Upper lobe of right lung (tissue), 1 donor: ENCODE measurements at places on chromosomes 16 and 17. TPM values are rescaled to one million over a fixed set of nuclear protein-coding genes. Genes with fewer than 3 reads are reported as not detected.

DNA sequence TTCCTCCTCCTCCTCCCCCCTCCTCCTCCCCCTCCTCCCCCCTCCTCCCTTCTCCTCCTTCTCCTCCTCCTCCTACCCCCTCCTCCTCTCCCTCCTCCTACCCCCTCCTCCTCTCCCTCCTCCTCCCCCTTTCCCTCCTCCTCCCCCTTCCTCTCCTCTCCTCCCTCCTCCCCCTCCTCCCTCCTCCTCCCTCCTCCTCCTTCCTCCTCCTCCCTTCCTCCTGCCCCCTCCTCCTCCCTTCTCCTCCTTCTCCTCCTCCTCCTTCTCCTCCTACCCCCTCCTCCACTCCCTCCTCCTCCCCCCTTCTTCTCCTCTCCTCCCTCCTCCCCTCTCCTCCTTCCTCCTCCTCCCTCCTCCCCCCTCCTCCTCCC, 6.6 kb upstream of the PDP2 start:
- no peaks in the 10 kb centered on the region for H3K27me3 ChIP-seq
- no peak overlapping the region for H3K4me3 ChIP-seq
- H3K27ac ChIP-seq, result no peak overlapping the region
- peaks cover 15% of the 10 kb centered on the region for H3K4me1 ChIP-seq
- no peak for DNase-seq

DNA sequence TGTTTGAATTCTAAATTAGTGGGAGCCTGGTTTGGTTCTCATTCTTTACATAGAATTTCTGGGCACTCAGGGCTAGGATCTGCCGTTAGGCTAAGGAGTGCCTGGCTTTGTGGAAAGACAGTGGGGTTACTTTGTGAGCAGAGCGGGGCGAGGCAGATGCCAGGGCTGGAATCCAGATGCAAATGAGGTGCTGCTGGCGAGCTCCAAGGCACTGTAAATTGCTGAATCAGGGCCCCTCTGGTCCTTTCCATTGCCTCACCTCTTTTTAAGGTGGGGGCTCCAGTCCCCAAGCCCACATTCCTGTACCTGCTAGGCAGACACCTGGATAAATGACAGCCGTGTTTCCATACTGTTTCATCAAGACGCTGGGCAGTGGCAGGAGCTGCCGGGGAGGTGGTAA, 33.8 kb downstream of the PIPOX start:
- H3K4me3 ChIP-seq, result no peak overlapping the region
- DNase-seq, result no peak
- H3K27ac ChIP-seq, result no peak overlapping the region
- peaks cover 28% of the 10 kb centered on the region for H3K36me3 ChIP-seq

DNA sequence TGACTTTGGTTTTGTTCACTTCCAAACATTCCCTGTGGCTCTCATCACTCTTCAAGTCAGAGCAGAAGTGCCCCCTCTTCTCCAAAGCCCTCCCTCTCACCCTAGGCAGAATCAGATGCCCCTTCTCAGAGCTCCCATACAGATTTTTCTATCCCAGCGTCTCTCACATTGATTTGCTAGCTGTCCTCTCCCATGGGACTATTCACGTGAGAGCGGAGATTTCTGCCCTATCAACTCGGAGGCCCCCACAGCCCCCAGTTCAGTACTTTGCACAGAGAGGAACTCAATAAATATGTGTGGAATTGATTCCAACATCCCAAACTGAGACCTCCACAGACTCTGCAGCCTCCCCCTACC, 182.6 kb downstream of the C16orf78 start:
- no peak overlapping the region for H3K27ac ChIP-seq
- no peak overlapping the region for H3K4me3 ChIP-seq
- DNase-seq, result no peak
- no peaks in the 10 kb centered on the region for H3K4me1 ChIP-seq

DNA sequence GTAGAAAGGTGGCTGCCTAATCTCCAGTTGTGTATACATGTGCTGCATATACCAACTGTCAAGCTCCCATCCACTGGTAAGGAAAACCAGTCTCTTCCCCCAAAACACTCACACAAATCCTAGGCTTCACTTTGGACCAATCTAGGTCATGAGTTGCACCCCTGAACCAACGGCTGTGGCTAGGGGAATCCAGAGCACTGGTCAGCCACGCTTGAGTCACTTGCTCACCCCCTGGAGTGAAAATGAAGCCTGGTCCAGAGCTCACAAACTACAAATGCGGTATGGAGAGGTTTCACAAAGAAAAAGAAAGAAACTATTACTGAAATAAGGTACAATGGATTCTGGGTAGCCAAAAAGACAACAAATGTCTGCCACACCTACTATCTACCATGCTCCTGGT, 66.1 kb upstream of the NLK start:
- H3K27me3 ChIP-seq, result no peaks in the 10 kb centered on the region
- DNase-seq, result no peak
- no peaks in the 10 kb centered on the region for H3K36me3 ChIP-seq
- no peaks in the 10 kb centered on the region for H3K4me1 ChIP-seq
- H3K4me3 ChIP-seq, result no peak overlapping the region

GRCh38 chr16:86665319-86665675, 86.9 kb downstream of the FOXL1 start:
- no peak overlapping the region for H3K4me3 ChIP-seq
- H3K27ac ChIP-seq, result no peak overlapping the region
- peaks cover under 1% of the 10 kb centered on the region for H3K27me3 ChIP-seq
- H3K36me3 ChIP-seq, result no peaks in the 10 kb centered on the region
- no peak for DNase-seq

- no peak overlapping the region for H3K27ac ChIP-seq
- DNase-seq, result no peak
- no peaks in the 10 kb centered on the region for H3K27me3 ChIP-seq
- no peaks in the 10 kb centered on the region for H3K4me1 ChIP-seq
- H3K4me3 ChIP-seq, result no peak overlapping the region
Measured at GRCh38 chr17:3750926-3751325, 27.2 kb downstream of the HASPIN start.

DNA sequence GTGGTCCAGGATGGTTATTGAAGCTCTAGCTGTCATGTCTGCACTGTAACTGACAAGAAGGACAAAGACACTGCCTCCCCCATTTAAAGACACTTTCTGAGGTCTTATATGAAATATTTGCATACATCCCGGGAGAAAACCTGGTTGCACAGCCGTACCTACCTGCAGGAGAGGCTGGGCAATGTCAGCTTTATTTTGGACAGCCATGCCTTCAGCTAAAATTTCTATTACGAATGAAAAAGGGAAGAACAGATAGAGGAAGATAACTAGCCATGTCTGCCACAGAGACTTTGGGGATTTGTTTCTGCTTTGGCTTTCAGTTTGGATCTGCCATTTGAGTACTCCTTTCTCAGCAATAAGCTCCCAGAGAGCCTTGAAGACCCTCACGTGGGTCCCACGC, 19.0 kb downstream of the SLC7A6 start:
- H3K36me3 ChIP-seq, result peaks cover 22% of the 10 kb centered on the region
- H3K27me3 ChIP-seq, result no peaks in the 10 kb centered on the region
- DNase-seq, result no peak
- no peak overlapping the region for H3K4me3 ChIP-seq
- peaks cover 56% of the 10 kb centered on the region for H3K4me1 ChIP-seq

DNA sequence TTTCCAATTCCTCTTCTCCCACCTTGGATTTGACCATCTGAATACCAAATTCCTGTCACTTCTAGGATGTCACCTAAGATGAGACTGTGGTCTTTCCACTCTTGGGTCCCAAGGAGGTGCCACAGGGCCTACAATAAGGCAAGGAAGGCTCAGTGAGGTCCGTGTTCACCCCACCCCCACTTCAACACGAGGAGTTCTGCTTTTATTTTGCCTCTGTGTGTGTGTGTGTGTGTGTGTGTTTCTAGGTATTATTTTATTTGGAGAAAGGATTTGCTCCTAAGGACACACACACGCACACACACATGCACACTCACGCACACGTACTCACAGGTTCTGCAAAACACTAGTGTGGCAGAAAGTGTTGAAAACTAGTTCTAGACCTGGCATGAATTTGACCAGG, 24.5 kb upstream of the PHOSPHO1 start:
- no peaks in the 10 kb centered on the region for H3K27me3 ChIP-seq
- no peaks in the 10 kb centered on the region for H3K4me1 ChIP-seq
- no peak overlapping the region for H3K27ac ChIP-seq
- DNase-seq, result no peak
- no peak overlapping the region for H3K4me3 ChIP-seq

DNA sequence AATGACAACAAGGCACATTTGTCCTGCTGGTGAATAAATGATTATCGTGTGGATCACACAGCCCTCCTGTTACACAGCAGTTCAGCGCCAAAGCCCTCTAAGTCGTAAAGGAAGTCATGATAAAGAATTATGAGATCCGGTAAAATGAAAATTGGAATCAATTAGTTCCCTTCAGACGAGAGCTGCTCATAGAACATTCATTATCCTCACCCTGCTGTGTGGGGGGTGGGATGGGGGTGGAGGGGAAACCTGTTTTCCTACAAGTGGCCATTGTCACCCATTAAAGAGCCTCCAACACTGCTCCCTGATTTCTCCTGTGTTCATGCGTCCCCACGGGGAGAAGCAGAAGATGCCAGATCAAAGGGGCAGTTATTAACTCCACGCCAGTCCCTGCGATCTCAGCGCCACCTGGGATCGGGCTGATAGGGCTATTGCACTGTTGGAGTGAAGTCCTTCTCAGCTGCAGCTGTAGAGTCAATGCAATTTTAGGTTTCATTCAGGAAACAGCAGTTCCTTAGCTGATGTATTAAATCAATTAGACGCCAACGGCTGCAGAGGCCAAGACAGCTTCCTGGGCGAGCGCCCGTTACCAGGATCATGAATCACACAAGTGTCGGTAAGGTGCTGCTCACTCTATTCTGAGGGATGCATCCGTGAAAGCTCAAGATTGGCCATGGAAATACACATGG, 19.2 kb upstream of the CACNG4 start:
- peak; percentile 26 for DNase-seq
- no peaks in the 10 kb centered on the region for H3K4me1 ChIP-seq
- H3K27ac ChIP-seq, result no peak overlapping the region
- no peak overlapping the region for H3K4me3 ChIP-seq
- H3K27me3 ChIP-seq, result peaks cover 28% of the 10 kb centered on the region

DNA sequence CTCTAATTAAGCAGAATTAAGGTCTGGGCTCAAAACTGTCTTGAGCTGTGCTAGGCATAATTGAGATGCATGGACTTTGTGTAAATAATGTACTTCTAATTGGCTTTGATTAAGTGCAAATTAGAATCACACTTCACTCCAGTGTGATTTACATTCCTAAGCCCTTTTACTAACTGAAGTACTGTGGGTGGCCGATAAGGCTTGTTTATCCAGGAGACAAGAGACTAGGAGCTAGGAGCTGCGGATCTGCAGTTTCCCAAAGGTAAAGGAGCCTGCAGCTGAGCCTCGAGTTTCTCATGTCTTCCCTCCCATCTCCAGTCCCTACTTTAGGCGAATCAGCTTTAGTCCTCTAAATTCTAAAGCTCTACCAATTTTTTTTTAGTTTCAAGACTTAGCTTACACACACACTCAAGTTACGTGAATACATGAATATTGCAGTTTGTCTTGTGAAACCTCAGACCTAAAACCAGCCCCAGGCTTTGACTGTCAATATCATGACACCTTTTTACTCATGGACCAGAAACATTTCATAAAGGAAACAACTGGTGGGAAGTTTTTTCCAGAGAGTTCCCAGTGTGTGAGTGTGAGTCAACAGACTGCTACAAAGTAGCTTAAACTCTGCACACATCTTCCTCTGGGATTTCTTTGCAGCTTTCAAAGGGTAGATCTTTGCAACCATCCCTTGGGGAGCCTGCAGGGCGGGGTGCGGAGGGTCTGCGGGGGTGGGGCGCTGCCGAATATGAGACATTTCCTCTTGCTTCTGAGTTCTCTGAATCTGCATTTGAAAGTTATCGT, 113.9 kb upstream of the TBX2 start:
- no peak for DNase-seq
- H3K27me3 ChIP-seq, result no peaks in the 10 kb centered on the region
- H3K4me3 ChIP-seq, result no peak overlapping the region
- H3K4me1 ChIP-seq, result peaks cover 21% of the 10 kb centered on the region
- no peaks in the 10 kb centered on the region for H3K36me3 ChIP-seq

- DNase-seq, result no peak
- H3K4me1 ChIP-seq, result no peaks in the 10 kb centered on the region
- H3K27me3 ChIP-seq, result no peaks in the 10 kb centered on the region
- H3K4me3 ChIP-seq, result no peak overlapping the region
Measured at GRCh38 chr17:67016039-67016762, 28.2 kb upstream of the CACNG1 start.

The GFOD2 gene
- 18.2 TPM for total RNA-seq

The SLC6A2 gene
- total RNA-seq, result not detected

GRCh38 chr16:35195173-35195863, 1735.9 kb downstream of the TP53TG3F start:
- H3K27ac ChIP-seq, result no peak overlapping the region
- DNase-seq, result peak; percentile 51
- no peaks in the 10 kb centered on the region for H3K27me3 ChIP-seq
- H3K36me3 ChIP-seq, result no peaks in the 10 kb centered on the region

GRCh38 chr16:66250686-66251431, 115.6 kb upstream of the CDH5 start:
- no peaks in the 10 kb centered on the region for H3K36me3 ChIP-seq
- H3K27me3 ChIP-seq, result no peaks in the 10 kb centered on the region
- no peak overlapping the region for H3K4me3 ChIP-seq
- peak overlapping the region; percentile 66 for H3K27ac ChIP-seq
- peak; percentile 68 for DNase-seq
- peaks cover 10% of the 10 kb centered on the region for H3K4me1 ChIP-seq

The MYLK3 gene
- total RNA-seq, result 0.43 TPM

The CLEC3A gene
- total RNA-seq, result not detected

DNA sequence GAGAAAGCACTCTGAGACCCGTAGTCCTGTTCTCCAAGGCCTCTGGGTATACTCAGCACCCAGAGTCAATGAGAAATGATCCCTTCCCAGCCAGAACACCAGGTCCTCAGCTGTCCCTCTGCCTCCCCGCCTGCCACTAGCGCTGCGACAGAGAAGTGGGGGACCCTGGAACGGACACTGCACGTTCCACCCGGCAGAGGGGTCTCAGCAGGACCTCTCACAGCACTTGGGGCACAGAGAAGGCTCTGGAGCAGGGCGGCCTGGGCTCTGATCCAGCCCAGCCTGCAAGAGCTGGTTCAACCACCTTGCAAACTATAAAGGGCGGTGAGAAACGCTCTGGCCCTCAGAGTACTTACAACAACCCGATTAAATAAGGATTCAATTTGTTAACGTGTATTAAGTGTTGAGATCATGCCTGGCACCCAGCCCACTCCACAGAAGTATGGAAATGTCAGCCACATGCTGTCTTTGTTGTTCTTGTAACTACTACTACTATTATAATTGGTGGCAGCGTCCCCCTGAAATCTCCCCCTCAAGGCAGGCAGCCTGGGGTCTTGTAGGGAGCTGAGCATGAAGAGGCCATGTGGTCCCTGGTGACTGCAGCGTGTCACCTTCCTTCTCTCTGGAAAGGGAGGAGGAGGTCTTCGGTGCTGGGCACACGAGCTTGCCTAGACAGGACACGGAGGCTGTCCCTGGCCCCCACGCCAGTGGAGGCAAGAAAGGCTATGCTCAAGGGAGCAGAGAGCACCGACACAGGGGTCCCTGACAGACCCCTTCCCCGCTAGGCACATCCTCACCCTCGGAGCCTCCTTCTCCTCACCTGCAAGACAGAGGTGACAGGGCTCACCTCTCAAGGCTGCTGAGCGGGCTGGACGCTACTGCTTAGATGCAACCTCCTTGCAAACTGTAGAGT, 2.4 kb downstream of the OSGIN1 start:
- peaks cover 24% of the 10 kb centered on the region for H3K36me3 ChIP-seq
- no peaks in the 10 kb centered on the region for H3K27me3 ChIP-seq
- peaks cover 19% of the 10 kb centered on the region for H3K4me1 ChIP-seq
